ENCODE measurements at places on chromosomes 5 and 9.

DNA sequence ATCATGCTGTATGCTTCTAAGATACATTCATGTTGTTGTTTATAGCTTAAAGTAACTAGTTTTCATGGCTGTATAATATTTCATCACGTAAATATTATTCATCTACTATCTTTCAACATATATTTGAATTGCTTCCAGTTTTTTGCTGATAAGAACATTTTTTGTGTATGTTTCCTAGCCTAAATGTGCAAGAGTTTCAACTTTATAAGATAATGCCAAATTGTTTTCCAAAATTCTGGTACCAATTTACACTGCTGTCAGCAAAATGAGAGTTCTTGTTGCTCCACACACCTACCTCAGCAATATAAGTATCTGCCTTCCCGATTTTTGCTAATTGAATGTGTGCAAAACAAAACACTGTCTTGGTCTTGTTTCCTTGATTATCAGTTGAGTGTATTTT, 178.3 kb downstream of the CRB2 start:
- no peak for DNase-seq

DNA sequence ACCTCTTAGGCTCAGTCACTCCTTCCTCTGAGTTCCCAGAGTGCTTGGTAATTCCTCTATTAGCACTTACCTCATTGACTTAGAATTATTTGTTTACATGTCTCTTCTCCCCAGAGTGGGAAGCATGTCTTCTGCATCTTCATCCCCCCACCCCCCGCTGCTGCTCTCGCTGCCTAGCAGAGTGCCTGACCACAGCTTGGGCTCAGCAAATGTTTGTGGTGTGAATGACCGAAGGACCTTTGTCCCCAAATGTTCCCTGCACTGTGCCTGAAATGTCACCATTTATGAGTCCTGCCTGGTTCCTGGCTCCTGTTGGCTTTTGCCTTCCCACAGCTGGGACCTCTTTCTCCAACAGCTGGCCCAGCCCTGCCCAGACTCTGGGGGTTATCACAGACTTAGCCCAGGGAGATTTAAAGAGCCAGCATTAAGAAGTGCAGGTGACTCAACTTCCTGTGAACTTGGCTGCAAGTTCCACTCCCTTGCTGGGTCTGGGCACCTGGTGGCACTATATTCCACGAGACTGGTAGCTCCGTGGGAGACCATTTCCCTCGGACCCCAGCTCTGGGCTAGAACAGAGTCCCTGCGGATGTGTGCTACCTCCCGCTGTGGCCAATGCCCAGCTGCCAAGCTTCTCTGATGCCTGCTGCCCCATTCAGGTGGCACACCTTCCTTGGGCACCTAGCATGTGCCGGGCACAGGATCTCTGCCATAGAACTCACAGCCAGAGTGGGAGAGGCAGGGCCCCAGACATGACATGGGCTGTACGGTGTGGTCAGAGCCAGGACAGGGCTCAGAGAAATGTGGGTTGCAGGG, 1.8 kb upstream of the HMCN2 start:
- no peak for DNase-seq

DNA sequence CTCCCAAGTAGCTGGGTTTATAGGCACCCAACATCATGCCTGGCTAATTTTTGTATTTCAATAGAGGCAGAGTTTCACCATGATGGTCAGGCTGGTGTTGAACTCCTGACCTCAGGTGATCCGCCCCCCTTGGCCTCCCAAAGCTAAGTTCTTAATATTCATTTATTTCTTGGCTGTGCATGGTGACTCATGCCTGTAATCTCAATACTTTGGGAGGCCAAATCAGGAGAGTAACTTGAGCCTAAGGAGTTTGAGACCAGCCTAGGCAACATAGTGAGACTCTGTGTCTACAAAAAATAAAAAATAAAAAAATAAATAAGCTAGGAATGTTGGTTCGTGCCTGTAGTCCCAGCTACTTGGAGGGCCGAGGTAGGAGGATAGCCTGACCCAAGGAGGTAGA, 587.1 kb upstream of the FTMT start:
- DNase-seq = no peak

GRCh38 chr5:149930749-149931574, 13.6 kb downstream of the PDE6A start:
- no peak for DNase-seq

DNA sequence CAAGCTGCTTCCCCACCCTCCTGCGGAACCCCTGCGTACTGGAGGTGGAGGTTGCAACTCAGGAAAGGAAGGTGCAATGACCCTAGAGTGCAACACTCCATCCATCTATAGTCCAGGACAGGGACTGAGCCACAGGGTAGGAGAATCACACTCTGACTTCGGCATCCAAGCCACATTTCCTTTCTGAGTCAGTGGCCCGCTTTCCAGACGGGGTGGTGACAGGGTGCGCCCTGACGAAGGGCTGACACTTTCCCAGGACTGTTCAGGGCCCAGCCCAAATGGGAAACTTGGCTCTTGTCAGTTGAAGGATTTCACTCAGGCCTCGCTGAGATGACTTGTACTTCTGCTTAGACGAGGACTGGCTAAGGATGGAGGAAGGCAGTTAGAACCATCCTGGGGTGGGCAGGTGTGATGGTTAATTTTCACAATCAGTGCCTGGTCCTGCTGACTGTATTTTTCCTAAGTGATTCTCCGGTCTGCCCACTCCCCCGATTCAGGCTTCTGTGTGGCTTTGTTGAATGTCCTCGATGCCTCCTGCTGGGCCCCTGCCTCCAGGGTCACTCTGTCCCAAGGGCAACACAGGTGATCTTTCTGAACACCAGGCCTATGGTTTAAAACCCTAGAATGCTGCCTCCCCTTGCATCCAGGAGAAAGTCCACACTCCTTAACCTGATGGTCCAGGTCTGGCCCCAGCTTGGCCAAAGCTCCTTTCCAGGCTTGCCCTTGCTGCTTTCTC, 228.1 kb downstream of the FSTL4 start:
- no peak for DNase-seq
